NCI-H345 (cell line): ENCODE measurements at places on chromosomes 3 and 15.

DNA sequence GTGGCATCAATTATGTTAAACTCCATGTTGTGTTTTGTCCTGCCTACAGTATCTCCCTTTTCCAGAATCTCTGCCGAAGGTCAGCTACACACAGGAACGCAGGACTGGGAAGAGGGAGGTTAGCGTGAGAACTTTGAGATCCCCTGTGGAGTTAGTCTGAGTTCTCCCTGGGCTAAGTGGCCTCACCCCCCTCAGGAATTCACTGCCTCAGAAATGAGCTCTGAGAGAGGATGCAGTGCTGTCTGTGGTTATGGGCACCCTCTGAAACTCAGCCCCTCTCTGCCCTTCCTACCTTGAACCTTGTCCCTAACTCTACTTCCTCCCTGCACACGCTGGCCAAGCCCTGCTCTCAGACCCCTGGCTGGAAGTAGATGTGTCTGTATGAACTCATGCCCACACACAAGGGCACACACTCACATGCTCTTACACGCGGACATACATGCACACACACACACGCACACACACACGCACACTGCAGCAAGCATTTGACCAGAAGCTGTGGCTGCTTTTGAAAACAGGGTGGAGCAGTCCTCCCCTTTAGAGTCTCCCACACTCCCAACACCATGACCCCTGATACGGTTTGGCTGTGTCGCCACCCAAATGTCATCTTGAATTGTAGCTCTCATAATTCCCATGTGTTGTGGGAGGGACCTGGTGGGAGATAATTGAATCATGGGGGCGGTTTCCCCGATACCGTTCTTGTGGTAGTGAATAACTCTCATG, 5.3 kb upstream of the VIPR1 start:
- no peak for DNase-seq

DNA sequence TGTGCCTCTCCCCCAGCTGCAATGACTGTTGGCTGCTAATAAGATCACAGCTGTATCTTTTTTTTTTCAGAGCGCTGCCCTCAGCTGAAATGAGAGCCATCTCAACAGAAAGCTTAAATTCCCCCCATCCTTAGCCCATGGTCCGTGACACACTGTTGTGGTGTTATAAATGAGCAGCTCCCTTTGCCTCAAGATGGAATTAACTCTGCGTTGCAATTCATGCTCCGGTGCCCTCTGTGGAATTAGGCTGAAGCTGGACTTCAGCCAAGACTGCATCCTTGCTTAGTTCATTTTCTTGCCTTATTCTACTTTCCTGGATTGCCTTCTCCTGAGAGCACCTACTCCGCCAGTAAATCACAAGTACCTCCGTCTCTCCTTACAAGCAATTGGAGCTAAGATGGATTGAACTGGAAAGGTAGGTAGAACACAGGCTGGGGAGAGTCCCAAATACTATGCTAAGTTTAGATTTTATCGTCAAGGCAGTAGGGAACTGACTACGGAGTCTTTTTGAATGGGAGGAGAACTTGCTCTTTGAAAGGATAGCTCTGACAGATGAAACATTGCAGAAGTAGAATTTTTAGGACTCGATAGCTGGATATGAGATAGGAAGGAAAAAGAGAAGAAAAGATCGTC, 39.0 kb upstream of the THRB start:
- DNase-seq = no peak

- peak; percentile 3 for DNase-seq
Measured at GRCh38 chr15:50128266-50128665, 9.2 kb upstream of the ATP8B4 start.

DNA sequence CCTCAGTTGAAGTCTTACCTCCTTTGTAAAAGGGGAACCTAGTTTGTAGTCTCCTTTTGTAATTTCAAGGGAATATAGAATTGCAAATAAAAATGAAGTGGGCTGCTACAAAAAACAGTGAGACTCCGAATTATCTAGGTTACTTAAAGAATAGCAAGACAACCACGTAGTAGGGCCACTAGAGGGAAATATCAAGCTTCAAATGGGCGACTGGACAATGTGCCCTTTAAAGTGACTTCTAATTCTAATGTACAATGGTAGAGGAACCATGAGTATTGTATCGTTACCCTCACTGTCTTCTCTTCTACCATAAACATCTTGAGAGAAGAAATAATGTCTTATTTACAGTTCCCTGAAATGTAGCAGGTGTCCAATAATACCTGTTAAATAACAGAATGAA, 56.3 kb downstream of the TP63 start:
- DNase-seq = no peak
